ENCODE measurements at places on chromosomes 7 and 10.

- no peak for DNase-seq
Observed at GRCh38 chr7:14069961-14070360, 80.5 kb upstream of the ETV1 start.

DNA sequence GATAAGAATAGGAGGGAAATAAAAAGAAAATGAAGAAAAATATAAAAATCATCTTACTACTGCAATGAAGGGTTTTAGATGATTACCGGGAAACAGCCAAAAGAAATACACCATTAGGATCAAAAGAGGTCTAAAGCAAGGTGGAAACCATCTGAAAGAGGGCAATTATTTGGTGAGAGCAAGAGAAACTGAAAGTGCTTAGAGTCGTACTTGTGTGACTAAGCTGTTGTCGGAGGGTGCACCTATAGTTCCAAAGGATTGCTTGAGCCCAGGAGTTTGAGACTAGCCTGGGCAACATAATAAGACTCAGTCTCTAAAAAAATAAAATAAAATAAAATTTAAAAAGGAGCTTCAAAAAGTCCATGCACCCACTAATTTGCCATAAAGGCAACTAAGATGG is 169.5 kb downstream of the DKK1 start:
- DNase-seq = peak; percentile 75

- DNase-seq = no peak
Observed at GRCh38 chr10:117274509-117274908, 33.6 kb downstream of the SLC18A2 start.

DNA sequence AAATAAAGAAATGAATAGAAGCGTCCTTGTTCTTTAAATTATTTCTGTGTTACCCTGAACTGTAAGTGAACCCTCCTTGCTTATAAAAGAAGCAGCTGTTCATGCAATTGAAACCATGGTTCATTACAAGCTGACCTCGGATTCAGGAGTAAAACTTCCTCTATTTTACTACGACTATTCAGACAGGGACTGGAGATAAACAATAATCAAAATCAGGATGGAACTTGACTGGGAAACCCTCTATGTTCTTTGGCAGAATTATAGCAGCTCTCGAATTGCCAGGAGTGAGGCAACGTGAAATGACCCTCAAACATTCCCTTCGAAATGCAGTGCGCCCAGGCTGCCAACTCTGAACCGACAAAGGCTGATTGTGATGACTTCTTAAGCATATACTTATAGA is 172.1 kb downstream of the CYP26A1 start:
- no peak for DNase-seq

GRCh38 chr10:78450807-78451485 is 417.3 kb downstream of the RPS24 start:
- DNase-seq = no peak

- no peak for DNase-seq
Observed at GRCh38 chr7:44393238-44394111, 68.1 kb upstream of the CAMK2B start.

DNA sequence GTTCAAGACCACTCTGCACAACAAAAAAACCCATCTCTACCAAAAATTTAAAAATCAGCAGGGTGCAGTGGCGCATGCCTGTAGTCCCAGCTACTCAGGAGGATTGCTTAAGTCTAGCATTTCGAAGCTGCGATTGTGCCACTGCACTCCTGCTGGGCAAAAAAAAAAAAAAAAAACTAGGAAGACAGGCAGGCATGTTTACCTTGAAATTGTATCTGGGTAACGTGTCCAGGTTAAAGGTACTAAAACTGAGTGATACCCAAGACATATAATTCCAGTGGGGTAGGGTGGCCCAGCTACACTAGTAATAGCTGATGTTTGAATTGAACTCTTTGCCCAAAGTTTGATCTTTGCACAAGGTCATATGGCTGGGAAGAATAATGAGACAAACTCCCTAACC is 16.2 kb downstream of the GHITM start:
- no peak for DNase-seq

DNA sequence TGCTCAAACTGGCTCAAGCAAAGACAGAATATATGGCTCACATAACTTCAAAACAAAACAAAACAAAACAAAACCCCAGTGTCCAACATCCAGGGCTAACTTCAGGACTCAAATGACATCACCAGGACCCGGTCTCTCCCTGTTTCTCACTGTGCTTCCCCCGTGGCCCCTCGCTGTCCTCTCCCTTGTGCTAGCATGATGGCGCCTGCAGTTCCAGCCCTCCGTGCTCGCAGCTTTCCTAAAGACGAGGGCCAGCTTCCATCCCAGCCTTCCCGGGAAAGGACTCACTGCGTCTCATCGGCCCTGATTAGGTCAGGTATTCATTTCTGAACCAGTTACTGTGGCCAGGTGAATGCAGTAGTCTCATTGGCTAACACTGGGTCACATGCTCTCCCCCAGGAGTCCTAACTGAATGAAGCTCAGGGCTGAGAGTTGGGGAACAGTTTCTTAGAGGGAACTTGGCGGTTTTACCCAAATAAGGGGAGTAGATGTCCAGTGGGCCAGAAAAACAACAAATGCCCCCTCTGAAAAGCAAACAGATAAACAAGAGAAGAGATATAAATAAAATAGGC is 33.0 kb upstream of the CTBP2 start:
- no peak for DNase-seq

- no peak for DNase-seq
Observed at GRCh38 chr10:30709700-30710358, 80.3 kb upstream of the LYZL2 start.

DNA sequence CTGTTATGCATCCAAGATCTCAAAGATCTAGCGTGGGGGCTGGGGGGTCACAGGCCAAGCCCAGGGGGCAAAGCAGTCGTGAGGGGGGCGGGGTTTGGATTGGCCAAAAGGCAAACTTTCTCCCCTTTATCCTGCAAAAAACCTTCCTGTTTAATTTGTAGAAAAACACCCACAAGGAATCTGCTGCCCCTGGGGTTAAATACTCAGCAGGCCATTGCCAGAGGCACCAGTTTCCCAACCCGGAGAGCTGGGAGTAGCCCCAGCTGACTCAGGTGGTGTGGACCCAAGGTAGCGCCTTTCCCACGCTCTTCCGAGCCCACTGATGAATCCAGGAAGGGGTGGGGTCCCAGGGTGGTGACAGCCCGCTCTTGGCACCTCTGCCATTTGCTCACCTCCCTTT is 21.4 kb downstream of the KCP start:
- DNase-seq = no peak

- no peak for DNase-seq
Observed at GRCh38 chr10:133131053-133131452, 29.0 kb upstream of the KNDC1 start.

DNA sequence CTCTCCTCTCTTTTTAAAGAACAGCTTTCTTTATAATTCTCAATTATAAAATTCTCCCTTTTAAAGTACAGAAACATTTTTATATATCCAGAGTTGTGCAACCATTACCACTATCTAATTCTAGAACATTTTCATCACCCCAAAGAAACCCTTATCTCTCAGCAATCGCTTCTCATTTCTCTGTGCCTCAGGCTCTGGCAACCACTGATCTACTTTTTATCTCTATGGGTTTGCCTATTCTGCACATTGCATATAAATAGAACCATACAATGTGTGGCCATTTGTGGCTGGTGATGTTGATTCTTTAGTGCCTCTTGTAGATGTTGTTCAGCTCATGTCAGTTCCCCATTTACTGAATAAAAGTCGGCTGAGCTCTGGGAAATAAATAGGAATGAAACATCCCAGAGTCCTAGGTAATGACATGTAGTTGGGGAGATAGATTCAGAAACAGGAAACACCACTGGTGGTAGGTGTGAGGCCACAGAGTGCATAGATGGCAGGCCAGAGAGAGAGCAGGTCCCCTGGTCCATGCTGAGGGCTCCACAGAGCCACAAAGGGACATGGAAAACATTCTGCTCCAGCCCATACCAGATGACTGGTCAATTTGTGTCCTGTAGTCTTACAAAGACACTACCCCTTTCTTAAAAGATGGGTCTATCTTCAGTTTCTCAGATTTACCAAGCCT is 126.5 kb downstream of the PLPP4 start:
- DNase-seq = no peak

DNA sequence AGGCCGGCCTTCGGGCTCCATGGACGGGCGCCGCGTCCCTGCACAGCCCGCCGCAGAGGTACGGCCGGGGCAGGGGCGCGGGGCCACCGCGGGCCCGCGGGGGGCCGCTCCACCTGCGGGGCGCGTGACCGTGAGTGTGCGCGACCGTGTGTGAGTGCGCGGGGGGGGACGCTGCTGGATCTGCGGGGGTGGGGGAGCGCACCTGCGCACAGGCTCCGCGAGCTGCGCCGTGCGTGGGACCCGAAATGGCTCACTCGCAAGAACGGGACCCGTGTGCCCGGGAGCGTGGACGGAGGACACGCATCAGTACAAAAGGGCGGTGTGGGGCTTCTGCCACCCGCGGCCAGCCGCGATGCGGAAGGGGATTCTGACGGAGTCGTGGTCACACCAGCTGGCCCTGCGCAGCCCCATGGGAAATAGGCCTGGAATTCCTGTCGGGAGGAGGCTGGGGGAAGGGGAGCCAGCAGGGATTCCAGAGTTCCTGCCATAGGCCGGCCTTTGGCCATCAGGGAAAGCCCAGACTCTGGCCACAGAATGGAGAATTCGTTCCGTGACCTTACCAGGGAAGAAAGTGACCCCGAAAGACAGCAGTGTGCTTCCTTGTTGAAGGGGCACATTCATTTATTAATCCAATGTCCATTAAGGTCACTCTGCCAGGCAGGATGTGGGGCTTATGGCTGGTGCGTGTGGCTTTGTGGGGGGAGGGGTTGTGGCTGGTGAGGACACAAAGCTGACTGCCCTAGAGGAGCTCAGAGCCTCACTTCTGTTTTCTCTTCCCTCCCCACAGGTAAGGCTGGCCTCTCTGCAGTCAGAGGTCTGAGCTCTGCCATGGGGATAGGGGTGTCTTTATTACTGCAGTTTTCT is 494 bp downstream of the REPIN1 start:
- peak; percentile 69 for DNase-seq

GRCh38 chr7:77403957-77404356 is 12.2 kb downstream of the GSAP start:
- DNase-seq = no peak

GRCh38 chr10:103504181-103504783 is 10.8 kb downstream of the NEURL1 start:
- peak; percentile 99 for DNase-seq

GRCh38 chr7:127932496-127932895 is 98.7 kb downstream of the LRRC4 start:
- no peak for DNase-seq
